Stimulated activated CD8-positive, alpha-beta memory T cell treated with anti-CD3 and anti-CD28 coated beads, Interleukin-7, amount 100 ng/mL, for 4 hours (primary cell): ENCODE measurements at places on chromosomes 16 and 17.

DNA sequence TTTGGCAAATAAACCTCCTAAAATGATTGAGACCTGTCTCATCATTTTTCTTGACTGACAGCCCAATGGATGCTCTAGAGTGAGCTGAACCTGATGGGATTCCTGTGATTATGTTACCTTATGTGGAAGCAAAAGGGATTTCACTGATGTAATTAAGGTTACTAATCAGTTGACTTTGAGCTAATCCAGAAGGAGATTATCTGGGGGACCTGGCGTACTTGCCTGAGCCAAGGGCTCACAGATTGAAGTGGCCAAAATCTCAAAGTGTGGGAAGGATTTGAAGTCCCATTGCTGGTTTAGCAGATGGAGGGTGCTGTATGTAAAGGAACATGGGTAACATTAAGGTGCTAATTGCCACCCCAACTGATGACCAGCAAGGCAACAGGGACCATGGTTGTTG, 214.0 kb downstream of the CPPED1 start:
- no peak for DNase-seq

DNA sequence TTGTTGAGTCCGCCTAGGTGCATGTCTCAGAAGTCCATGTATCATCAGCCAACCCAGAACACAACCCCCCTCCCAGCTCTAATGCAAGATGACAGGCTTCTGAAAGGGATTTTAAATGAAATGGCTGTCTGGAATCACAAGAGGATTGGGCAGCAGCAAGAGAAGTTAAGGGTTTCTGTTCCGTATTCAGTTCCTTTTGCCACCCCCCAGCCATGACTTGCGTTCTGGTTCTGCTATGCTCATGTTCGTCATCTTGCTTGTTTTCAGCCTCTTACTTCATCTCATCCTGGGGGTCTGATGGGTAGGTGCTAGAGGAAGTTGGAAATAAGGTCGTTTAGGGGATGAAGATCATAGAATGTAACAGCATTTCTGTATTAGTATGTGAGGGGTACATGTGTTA, 12.0 kb downstream of the MINK1 start:
- DNase-seq, result no peak

DNA sequence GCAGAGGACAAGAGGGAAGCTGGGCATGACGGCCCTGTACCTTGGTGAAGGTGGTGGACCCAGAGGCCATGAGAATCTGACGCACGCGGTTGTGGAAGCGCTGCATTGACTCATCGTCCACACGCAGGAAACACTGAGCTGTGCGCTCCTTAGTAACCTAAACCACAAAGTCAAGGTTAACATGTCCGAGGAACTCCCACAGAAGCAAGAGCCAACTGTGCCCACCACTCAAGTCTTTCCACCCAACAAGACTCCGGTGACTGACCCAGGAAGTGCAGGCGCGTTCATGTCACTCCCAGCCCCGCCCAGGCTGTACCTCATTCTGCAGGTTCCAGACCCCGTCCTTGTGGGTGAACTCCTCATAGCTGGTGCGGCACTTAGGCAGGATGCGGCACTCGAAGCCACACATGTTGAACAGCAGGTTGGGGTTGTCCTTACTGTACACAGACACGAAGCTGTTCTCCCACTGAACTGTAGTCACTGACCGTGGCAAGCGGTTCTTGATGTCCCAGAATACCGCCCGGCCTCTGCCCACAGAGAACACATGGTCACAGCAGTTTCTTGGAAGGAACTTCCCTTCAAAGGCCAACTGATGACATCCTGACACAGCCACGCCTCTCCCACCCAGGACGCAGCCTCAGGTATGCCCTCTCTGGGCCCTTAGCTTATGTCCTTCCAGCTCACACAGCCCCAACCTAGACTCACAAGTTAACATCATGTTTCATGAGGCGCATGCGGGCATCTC, 11.5 kb downstream of the PRPF8 start:
- no peak for DNase-seq

DNA sequence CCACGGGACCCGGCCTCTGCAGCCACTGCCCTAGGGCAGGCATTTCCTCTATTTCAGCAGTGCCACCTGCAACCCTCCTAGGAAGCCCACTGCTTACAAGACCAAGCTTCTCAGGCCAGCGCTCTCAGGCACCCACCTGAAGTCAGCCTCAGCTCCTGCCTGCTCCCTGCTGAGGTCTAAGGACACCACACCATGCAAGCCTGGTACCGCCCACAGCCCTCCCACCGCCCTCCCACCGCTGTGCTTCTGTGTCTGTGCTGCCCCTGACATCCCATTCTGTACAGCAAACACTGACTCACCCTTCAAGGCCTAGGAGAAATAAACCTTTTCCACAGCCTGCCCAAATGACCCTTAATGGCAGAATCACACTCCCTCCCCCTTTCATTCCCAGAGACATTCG, 6.3 kb downstream of the CLUH start:
- DNase-seq, result no peak
